ENCODE measurements at places on chromosomes 4 and X.

DNA sequence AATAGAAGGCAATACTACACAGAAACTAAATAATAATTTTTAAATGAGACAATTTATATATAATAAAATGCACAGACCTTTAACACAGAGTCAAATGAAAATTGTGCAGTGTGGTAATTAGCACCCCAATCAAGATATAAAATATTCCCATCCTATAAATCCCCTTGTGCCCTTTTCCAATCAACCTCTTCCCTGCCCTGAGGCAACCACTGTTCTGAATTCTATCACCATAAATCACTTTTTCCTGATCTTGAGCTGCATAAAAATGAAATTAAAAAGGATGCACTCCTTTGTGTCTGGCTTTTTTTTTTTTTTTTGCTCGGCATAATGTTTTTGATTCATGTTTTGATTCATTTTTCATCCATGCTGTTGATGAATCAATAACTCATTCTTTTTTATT is 107.0 kb downstream of the ATP8A1 start:
- DNase-seq = no peak

- DNase-seq = no peak
These were observed 57.0 kb downstream of the DCLK2 start for GRCh38 chr4:150135134-150135772.

GRCh38 chr4:77816546-77816945 is 2.6 kb downstream of the CNOT6L start:
- no peak for DNase-seq

DNA sequence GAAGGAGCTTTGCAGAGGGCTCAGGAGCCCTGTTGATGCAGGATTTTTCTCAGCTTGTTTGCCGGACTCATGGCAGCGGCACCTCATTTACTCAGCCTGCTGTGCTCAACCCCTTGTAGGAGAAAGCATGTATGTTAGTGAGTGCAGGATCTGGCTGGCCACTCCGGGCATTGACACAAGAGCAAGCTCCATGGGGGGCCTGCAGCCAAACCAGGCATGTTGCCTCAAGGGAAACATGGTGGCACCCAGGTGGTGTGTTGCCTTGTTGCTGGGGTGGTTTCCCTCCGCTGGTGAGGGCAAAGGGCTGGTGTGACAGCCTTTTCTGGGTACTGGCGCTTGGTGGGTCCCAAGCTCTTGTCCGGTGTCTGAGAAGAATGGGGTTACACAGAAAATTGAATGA is 189.3 kb upstream of the ANXA3 start:
- no peak for DNase-seq

- no peak for DNase-seq
These were observed 17.6 kb upstream of the CCNI start for GRCh38 chr4:77093401-77093800.

GRCh38 chr4:145878501-145879435 is 59.9 kb downstream of the ZNF827 start:
- no peak for DNase-seq

DNA sequence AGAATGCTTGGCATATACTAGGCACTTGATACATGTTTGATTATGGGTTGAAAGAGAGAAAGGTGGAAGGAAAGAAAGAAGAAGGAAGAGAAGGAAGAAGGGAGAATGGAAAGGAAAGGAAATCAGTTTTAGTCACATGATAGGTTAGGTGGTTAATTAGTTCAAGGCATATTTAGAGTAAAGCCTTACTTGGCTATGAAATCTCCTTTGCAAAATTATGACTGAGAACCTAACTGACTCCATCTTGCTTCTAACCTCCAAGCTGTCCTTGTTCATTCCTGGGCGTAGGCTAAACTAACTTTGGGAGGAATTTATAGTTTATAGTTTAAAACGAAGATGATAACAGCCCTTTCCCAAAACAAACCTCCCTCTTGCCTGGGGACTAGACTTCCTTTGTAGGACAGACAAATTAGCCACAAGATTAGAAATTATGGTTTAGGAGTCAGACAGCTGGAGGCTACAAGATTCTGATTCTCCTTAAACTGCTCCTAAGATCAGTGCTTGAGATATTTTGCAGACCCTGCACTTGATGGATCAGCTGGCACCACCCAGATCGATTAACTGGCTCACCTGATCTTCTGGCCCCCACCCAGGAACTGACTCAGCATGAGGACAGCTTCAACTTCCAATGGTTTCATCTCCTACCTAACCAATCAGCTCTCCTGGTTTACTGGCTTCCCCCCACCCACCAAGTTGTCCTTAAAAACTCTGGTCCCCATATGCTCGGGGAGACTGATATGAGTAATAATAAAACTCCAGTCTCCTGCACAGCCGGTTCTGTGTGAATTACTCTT is 55.0 kb downstream of the TXK start:
- DNase-seq = no peak

- peak; percentile 33 for DNase-seq
These were observed 336.3 kb upstream of the PITX2 start for GRCh38 chr4:110959041-110959643.

- no peak for DNase-seq
These were observed 427.9 kb downstream of the SPRY1 start for GRCh38 chr4:123824524-123824923.

- DNase-seq = no peak
These were observed 65.2 kb downstream of the FBXO8 start for GRCh38 chr4:174218127-174218790.

DNA sequence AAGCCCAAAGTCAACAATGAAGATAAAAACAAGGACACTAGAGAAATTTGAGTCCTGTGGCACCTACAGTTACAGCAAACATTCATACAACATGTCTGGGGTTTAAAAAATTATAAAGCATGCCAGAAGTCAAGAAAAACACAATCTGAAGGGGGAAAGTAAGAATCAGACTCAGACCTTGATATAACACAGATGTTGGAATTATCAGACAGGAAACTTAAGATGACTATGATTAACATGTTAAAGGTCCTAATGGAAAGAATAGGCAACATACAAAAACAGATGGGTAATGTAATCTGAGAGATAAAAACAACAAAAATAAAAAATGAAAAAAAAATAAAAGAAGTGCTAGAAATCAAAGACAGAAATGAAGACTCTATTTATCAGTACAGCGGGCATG is 446.5 kb downstream of the SPRY1 start:
- DNase-seq = no peak

DNA sequence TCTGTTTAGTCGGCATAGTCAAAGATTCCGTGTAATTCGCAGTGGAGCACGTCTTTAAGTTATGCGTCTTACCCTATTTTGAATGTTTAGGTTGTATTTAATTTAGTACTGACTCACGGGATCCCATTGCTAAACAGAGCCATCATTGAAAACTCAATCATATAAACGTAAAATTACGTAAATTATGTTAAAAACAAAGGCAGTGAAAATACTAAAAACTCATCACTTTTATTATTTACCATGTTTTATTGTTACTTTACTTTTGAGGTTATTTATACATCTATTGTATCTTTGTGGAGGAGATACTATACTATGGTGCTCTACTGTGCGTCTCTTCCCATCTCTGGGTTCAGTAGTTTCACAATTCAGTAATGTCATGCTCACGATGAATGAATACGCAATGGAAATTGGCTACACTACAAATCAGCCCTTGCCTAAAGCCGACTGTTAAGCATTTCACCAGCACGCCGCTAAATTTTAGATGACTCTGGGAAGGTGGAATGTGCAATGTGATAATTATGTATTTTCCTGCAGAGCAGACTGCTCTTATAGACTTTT is 944 bp downstream of the FUNDC2 start:
- DNase-seq = peak; percentile 37

DNA sequence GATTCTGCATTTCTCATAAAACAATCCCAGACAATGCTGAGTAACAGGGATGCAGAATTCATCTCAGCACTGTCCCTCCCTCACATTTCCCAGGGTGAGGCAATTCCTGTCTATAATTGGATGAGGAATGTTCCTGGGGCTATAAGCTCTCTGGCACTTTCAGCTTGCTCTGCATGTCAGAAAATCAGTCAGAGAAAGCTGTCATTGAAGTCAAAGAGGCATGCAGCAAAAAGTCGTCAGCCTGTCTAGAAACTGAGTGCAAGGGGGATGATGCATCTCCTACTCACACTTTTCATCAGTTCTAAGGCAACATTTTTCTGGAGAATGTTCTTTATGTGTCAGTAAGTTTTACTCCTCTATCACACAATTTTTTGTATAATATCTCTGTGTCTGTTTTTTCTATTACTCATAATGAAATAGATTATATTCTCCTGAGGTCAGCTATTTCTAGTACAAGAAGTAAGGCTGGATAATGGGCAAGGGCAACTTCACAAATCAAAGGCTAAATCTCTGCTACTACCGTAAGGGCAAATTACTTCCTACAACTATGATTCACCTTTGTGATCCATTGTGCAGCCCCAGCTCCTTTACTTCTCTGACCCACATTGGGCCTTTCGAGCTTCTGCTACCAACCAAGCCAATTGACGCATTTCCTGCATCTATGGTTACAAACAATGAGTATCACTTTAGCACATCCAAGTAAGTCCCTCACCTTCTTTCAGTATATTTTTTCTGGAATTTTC is 56.0 kb downstream of the TASL start:
- DNase-seq = peak; percentile 24

- DNase-seq = no peak
These were observed 146.3 kb upstream of the RPS6KA3 start for GRCh38 chrX:20412871-20413486.

GRCh38 chrX:65194547-65194946 is 218.3 kb upstream of the ZC4H2 start:
- no peak for DNase-seq

DNA sequence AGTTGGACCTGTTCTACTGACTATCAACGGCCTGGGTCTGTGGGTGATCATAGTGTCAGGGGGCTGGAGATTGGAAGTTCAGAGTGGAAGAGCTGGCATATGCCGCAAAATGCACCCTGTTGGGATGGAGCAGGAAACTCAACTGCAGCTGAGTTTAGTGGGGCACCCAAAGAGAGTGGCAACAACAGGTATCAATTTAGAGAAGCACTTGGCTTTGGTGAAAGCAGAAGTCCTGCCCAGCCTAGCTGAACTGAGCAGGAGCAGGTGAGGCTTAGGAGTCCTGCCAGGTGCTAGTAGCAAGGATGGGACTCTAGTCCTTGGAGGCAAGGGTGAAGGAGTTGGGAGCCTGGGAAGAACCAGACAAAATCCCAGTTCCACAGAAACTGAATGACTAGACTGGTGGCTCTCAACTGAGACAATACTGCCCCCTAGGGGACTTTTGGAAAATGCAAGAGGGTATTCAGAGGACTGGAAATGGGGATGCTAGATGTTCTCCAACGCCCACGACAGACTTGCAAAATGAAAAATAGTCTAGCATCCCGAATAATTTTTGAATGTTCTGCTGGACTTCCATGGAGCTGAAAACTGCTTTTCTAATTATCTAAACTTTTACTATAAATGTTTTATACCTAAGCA is 49.4 kb downstream of the RTL9 start:
- DNase-seq = no peak

- DNase-seq = no peak
These were observed 217.8 kb upstream of the HCCS start for GRCh38 chrX:10893366-10893765.

DNA sequence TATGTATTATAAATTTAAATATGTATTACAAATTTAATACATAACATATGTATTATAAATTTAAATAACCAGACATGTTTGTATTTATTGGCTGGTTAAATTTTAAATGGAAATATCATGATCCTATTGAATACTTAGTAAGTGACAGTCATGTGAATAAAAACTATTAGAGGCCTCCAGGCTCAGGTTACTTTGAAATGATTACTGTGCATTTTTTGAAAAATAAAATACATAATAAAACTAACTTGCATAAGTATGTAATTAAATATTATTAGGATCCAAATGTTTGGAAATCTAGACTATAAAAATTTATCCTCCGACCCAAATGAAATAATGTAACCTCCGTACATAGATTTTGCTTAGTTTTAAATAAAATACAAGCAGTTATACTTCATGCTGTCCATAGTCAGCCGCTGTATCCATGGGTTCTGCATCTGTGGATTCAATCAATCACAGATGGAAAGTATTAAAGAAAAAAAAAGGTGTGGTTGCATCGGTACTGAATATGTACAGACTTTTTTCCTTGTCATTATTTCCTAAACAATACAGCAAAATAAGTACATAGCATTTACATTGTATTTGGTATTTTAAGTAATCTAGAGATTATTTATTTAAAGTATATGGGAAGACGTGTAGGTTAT is 140.7 kb downstream of the WDFY3 start:
- DNase-seq = no peak

DNA sequence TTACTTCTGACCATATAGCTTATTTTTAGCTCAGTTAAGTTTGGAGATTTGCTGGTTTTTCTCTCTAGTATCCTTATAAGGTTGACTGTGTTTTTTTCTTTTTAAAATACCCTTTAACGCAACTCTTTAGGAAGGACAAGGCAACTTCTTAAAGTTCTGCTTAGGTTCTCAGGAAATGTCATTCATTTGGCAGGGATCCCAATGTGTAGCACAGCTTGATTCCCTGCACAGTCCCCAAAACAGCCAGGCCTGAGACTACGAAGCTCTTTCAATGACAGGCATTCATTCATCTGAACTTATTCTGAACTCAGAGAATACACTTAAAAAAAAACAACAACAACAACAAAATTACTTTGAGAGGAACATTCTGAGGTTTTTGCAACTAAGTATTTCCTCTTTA is 1765.8 kb downstream of the PCDH7 start:
- no peak for DNase-seq

GRCh38 chrX:149829751-149830191 is 48.0 kb downstream of the MAGEA9 start:
- DNase-seq = peak; percentile 28

DNA sequence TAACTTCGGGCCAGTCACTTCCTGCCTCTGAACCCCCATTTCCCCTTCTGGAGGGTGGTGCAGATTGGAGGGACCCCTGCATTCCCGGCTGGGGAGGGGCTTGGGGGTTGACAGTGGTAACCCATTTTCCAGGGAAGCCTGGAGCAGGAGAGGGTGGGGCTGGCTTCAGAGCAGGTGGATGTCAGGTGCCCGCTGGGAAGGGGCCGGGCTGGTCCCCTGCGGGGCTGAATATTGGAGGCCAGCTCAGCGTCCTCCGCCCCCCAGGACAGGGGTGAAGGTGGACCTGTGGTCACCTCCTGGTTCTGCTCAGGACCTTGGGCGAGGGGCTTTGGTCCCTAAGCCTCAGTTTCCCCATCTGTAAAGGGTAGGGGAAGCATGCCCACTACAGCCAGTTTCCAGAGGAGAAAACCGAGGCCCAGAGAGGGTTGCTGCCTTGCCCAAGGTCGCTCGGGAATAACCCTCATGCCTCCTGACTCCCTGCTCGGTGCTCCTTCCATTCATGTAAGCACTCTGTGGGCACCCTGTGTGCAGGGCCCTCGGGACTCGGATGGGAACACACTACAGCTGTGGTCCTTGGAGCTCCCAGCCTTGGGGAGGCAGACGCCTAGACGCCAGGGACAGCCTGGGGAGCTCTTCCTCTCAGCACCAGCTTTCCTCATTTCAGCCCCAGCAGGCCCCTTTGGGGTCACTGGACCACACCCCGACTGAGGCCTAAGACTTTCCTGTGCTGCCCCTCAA is 683 bp downstream of the MAN2B2 start:
- DNase-seq = no peak
